ENCODE measurements at places on chromosomes 2 and 18.

DNA sequence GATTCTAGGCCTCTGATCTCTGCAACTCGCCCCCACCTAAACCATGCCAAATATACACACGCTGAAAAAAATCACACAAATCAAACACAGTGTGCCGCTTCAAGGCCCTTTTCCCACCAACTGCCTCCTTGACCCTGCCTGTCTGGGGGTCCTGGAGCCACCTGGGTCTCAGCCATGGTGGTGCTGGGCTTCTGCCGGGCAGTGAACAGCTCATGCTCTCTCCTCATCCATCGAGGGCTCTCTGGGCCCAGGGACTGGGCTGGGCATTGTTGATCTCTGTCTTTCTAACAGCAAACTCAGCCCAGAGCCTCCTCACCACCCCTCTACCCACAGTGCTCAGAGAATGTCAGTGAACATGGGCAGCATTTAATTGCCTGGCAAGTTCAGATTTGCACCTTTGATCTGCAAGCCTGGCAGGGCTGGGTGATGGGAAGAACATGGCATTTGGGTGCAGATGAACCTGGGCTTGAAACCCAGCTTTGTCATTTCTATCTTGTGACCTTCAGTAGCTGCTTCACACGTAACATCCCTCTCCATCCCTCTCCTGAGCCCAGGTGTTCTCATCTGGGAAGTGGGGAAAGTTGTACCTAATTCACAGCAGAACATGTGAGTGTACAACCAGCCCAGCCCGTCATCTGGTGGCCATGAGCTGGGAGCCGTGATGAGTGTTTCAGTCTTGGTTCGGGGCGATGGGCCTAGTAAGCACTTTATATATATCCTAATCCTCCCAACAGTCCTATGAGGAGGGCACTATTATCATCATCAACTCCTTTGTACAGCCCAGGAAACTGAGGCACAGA, 46.1 kb downstream of the SDC1 start:
- DNase-seq: no peak

- DNase-seq: no peak
Observed at GRCh38 chr2:68237976-68238580, 14.3 kb downstream of the PPP3R1 start.

- DNase-seq: no peak
Observed at GRCh38 chr2:206918263-206918662, 21.1 kb upstream of the CPO start.

GRCh38 chr2:6657855-6658254, 207.9 kb downstream of the CMPK2 start:
- peak; percentile 14 for DNase-seq

- DNase-seq: no peak
Observed at GRCh38 chr2:25558262-25558661, 115.1 kb downstream of the DTNB start.

- no peak for DNase-seq
Observed at GRCh38 chr2:233355916-233356315, 1.6 kb downstream of the DGKD start.

GRCh38 chr2:233912691-233913423, 4.3 kb upstream of the TRPM8 start:
- no peak for DNase-seq

DNA sequence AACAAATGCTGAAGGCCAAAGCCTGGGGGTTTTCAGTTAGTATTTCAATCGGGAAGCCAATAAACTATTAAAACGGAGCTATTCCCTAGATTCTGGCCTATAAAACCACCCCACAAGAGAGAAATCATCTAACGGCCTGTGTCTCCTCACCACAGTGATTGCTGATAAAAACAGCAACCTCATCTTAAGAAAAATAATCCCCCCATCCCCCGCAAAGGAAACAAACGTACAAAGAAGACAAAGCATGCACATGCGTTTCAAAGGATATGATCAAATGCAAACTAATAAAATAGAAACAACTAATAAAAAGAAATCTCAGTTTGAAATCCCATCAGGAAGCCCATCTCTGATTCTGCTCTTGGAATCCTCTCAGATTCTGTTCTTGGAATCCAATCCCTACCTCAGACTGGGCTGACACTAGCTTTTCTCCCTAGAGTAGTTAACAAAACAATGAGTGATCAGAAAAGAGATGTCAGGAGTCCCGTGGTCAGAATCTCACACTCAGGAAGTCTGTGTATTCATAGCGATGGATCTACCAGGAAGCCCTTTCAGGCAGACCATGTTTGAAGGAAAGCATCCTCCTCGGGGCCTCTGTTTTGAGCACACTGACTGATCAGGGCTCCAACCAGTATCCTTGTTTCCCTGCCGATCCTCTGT, 150.7 kb downstream of the THADA start:
- DNase-seq: no peak

- no peak for DNase-seq
Observed at GRCh38 chr2:208256192-208256782, 1.4 kb upstream of the IDH1 start.

DNA sequence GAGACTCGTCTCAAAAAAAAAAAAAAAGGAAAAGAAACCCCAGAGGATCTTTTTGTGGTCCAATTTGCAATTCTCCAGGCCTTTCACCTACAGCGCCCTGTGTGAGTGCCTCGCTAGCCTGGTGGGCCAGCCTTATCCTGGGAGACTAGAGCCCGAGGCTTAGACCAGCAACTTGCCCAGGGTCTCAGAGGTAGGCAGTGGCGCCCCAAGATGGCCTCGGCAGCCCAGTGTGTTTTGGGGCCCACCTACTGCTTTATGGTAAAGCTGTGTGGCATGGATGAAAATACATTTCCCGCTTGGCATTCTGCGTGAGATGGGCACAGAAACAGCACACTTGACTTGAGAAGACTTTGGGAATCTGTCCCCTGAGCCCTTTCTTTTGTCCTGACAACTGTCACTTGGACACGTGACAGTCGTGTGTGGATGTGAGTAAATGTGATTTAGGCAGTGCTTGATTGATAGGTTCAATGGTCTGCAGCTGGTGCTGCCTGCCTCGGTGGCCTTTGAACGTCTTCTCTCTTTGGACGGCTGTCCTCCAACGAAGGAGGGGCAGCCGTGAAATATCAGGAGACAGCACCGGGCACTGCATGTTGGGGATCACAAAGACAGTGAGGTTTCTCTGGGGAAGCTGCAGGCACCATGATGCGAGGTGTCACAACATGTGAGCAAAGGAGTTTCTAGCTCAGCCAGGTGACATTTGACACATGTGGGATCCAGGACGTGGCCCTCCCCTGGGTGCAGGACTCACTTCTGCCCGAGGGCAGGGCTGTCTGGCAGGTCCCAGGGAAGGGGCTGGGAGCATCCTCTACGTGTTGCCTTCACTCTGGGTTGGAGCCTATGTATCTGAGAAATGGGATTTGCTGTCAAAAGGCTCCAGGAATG, 209.5 kb upstream of the TWIST2 start:
- no peak for DNase-seq

- DNase-seq: peak; percentile 60
Observed at GRCh38 chr2:60550178-60550983, 3.1 kb downstream of the BCL11A start.

- DNase-seq: no peak
Observed at GRCh38 chr2:120678926-120679325, 56.7 kb upstream of the GLI2 start.

DNA sequence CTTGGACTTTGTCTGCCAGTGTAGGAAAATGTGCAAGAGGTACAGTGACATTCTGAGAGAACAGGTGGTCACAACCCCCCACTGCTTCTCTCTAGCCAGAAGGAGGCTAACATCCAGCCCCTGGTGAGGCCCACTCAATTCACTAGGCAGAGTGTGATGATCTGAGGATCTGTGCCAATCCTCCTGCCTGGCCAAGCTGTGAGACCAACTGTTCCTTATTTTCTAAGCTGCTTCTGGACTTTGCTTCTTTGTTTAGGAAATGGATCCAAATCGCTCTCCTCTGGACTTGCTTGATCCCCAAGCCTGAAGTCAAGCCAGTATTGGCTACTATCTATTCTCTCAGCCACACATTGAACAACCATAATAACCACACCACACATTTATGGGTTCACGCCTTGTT, 202.8 kb downstream of the PIK3C3 start:
- DNase-seq: no peak

- DNase-seq: peak; percentile 63
Observed at GRCh38 chr2:74502720-74503505, 3.5 kb upstream of the LBX2 start.

- no peak for DNase-seq
Observed at GRCh38 chr2:21175895-21176646, 52.3 kb downstream of the TDRD15 start.

GRCh38 chr2:36362291-36362690, 6.7 kb downstream of the CRIM1 start:
- no peak for DNase-seq

DNA sequence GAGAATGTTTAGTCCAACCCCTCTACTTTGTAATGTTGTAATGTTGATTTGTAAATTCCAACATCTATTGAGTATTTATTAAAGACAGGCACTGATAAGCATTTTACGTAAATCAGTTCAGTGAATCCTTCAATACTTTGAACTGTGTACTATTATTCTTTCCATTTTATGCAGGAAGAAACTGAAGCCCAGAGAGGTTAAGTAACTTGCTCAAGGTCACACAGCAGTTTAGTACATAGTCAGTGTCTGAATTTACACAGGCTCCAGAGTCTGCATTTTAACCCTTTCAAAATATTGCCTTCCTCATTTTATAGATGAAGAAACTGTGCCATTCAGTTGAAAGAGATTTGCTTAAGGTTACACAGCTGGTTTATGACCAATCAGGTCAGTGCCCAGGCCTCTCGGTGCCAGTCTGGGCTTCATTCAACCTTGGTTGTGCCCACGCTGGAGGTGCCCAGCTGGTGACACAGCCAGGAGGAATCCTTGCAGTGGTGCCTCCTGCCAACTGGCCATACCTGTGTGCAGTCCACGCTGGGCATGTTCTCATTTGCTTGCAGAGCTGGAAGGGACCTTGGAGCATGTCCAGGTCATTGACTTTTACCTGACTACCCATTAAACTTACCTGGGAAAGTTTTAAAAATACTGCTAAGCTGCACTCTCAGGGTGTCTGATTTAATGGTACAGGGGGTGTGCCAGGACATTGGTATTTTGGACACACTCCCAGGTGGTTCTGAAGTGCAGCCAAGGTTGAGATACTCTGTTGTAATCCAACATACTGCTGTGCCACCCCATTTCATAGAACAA, 74.3 kb upstream of the CYRIA start:
- no peak for DNase-seq

DNA sequence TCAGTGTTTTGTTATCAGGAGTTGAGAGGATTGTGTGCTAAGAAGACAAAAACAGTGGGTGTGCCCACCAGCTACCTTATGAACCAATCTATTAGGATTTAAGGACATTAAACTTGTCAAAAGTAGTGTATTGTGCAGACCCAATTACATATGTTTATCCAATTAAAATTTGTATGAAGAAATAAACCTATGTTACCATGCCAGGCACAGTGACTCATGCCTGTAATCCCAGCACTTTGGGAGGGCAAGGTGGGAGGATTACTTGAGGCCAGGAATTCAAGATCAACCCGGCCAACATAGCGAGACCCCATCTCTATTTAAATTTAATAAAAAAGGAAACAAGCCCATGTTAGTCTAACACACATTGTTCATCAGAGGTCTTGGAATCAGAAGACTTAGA, 162.2 kb downstream of the IRS1 start:
- DNase-seq: no peak

DNA sequence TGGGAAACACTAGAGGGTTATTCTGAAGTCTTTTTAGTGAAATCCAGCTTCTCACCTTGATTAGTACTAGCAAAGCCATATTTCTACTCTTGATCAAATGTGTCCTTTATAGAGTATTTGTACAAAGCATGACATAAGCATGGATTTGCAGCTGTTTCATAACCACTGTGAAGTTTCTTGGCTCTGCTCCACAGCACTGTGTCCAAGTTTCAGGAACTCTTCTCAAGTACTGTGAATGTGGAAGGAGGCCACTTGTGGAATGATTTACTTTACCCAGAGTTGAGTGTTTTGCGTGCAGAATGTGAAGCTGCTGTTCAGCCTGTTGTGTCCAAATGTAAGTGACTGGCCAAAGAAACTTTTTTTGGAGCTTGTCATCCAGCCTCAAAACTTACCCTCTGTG, 16.2 kb upstream of the MAPRE2 start:
- DNase-seq: no peak

GRCh38 chr2:198096002-198096401, 291.6 kb downstream of the PLCL1 start:
- DNase-seq: no peak

- no peak for DNase-seq
Observed at GRCh38 chr2:189360861-189361260, 80.4 kb upstream of the WDR75 start.

DNA sequence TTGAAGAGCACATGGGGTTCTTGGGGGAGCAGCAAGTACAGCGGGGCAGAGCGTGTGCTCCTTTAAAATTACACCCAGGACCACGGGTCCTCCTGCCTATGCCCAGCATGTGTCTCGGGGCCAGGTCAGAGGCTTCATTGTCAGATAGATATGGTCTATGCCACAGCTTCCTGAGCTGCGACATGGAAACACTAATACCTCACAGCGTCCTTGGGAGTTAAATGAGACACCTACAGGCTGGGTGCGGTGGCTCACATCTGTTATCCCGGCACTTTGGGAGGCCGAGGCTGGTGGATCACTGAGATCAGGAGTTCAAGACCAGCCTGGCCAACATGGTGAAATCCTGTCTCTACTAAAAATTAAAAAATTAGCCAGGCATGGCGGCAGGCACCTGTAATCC, 110.8 kb upstream of the ATL2 start:
- DNase-seq: no peak

DNA sequence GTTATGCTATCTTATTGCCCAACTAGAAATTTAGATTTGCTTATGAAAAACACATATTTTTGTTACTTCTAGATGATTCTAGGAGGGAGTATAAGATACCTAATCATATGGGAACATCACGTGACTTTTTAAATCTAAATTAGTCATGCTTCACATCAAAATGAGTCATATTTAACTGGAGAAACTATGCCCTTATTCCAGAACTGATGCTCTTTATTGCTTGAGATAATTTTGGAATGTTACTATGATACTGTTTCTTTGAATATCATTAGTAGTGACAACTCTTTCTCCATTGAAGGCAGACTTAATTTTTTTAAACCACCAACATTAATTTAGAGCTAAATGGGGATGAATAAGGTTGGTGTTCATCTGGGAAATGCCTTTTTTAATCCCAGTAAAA, 19.9 kb upstream of the ELAC1 start:
- no peak for DNase-seq

- no peak for DNase-seq
Observed at GRCh38 chr18:36931106-36931505, 102.2 kb downstream of the KIAA1328 start.

DNA sequence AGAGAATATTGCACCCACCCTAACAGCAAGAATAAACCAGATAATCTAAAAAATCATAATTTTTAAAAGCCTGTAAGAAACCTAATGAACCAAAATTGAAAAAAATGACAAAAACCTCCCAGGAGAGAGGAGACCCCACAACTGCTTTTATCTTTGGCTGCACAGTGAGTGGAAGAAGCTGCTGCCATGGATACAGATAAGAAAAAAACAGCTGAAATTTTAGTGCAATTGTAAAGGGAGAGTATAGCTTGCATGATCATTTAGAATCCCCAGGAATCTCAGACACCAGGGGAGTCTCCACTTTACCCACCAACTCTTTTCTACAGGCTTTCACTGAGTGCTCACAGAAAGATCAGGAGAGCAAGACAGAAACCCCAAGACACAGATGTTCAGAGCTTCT, 338.1 kb upstream of the NCKAP5 start:
- DNase-seq: no peak

GRCh38 chr2:64283641-64284361, 139.6 kb upstream of the PELI1 start:
- DNase-seq: peak; percentile 53
